Stimulated activated CD8-positive, alpha-beta memory T cell treated with anti-CD3 and anti-CD28 coated beads, Interleukin-12 subunit alpha, Interleukin-12 subunit beta, amount 100 ng/mL, for 1 hour (primary cell): ENCODE measurements at places on chromosomes 7 and 10.

- no peak for DNase-seq
Observed at GRCh38 chr7:129530795-129531391, 28.6 kb downstream of the SMKR1 start.

- DNase-seq: no peak
Observed at GRCh38 chr7:34069676-34070075, 164.3 kb downstream of the BMPER start.

- DNase-seq: no peak
Observed at GRCh38 chr7:46492466-46492865, 571.4 kb upstream of the IGFBP3 start.

DNA sequence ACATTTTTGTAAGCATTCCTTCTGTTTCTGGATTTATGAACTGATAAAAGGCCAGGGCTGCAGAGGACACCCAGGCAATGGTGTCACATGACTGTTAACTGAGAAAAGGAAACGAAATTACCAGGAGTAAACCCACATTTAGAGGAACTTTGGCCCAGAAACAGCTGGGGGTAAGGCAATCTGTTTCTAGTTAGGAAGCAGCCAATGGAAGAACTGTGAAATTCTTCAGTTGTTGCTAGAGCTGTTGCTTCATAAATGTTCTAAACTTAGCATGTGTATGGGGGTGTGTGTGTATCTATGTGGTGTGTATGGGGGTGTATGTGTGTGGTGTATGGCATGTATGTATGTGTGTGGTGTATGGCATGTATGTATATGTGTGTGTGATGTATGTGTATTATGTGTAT, 11.8 kb upstream of the PDCD4 start:
- no peak for DNase-seq

GRCh38 chr10:17993361-17993760, 41.6 kb downstream of the SLC39A12 start:
- DNase-seq: no peak

- no peak for DNase-seq
Observed at GRCh38 chr10:44006771-44007170, 358.1 kb upstream of the ZNF32 start.

- DNase-seq: no peak
Observed at GRCh38 chr10:3978761-3979160, 193.8 kb upstream of the KLF6 start.

DNA sequence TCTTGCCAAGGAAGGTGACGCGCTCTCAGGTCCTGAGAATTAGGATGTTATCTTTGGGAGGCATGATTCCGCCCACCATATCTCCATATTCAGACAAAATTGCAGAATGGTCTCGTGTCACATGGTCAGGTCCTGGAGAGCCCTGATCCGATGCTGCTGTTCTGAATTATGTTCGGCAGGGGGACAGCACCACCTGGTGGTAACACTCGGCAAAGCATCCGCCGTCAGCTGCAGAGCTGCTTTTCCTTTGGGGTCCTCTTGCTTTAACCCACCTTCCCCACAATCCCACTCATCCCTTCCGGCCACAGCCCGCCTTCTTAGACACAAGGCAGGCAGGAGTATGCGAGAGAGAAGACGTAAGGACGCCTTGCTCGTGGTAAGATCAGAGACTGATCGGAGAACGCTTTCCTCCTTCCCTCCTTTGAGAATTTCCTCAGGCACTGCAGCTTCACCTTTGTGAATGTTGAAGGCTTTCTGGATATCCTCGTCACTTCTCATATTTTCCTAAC, 327.8 kb upstream of the C7orf33 start:
- peak; percentile 48 for DNase-seq

DNA sequence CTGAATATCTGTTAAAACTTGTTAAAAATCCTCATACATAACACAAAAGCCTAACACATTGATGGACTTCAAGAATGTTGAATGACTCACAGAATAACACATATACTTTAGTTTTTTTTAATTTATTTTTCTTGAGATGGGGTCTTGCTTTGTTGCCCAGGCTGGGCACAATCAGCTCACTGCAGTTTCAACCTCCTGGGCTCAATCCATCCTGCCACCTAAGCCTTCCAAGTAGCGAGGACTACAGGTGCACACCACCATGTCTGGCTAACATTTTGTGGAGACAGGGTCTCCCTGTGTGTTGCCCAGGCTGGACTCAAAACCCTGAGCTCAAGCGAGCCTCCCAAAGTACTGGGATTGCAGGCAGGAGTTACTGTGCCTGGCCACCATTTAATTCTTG, 28.1 kb downstream of the SUV39H2 start:
- DNase-seq: no peak

DNA sequence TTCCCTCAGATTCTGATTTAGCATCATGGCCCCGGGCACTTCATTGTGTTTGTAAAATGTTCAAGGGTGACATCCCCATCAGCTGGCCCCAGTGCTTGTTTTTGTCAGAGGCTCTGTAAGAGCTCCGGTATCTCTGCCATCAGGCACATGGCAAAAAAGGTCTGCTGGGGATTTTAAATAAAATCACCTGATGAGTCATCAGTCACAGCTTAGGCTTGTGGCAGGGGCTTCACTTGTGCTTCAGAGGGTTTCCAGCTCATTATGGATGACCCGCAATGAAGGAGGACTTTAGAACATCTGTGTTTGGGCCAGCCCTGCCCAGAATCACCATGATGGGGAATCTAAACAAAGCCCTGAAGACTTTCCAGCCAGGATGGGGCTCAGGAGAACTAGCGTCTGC, 259.9 kb downstream of the ZEB1 start:
- no peak for DNase-seq

DNA sequence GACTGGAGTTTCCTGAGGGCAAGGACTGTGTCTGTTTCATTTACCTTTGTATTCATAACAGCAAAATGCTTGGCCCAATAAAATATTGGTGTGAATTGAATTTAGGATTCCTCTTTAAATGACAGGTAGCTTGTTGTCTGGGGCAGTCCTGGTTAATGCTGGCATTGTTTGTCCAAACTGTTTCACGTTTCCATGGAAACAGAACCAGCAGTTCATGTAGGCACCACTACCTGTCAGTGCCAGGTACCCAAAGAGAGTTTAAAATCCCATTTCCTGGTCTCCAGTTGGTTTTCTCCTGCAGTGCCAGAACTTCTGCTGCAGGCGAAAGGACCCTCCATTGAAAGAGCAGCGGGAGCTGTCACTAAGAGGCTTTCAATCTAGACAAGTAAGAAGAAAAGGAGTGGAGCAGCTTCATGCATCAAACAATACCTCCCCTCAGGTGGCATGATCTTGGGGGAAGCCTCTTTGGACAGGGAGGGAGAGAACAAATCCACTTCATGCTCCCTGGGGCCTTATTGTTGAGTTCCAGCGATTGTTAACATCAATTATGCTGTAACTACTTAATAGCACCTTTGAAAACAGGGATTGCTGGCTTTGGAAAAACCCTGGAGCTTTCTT, 109.6 kb downstream of the KIF20B start:
- no peak for DNase-seq

- no peak for DNase-seq
Observed at GRCh38 chr10:108749042-108749441, 1174.3 kb downstream of the XPNPEP1 start.

- no peak for DNase-seq
Observed at GRCh38 chr10:124214610-124215375, 121.4 kb upstream of the CHST15 start.

DNA sequence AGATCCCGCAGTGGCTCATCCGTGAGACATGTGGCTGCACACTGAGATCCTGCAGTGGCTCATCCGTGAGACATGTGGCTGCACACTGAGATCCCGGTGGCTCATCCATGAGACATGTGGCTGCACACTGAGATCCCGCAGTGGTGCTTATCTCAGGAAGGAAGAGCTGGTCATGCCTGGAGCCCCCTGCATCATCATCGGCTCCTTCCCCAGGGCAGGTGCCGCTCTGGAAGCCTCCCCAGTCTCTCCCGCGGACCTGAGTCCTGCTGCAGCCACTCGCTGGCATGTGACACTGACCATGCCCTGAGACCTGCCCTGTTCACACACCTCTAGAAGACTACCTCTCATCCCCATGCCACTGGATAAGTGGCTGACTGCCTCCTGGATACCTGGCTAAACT, 181.3 kb downstream of the PTPRN2 start:
- DNase-seq: no peak

GRCh38 chr10:14123139-14123538, 207.6 kb downstream of the FRMD4A start:
- DNase-seq: no peak

DNA sequence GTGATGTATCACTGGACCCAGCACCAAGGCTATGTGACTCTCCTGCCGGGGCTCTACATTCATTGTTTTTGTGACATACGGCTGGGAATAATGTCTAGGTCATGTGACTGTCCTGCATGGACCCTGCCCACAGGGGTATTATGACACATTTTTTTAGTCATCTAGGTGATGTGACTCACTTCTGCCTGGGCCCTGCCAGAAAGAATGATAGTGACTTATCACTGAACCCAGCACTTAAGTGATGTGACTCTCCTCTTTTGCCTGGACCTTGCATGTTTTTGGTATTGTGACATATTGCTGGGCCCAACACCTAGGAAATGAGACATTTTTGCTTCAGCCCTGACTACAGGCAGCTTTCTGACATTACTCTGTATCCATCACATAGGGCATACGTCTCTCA, 51.1 kb upstream of the ZNF107 start:
- no peak for DNase-seq

DNA sequence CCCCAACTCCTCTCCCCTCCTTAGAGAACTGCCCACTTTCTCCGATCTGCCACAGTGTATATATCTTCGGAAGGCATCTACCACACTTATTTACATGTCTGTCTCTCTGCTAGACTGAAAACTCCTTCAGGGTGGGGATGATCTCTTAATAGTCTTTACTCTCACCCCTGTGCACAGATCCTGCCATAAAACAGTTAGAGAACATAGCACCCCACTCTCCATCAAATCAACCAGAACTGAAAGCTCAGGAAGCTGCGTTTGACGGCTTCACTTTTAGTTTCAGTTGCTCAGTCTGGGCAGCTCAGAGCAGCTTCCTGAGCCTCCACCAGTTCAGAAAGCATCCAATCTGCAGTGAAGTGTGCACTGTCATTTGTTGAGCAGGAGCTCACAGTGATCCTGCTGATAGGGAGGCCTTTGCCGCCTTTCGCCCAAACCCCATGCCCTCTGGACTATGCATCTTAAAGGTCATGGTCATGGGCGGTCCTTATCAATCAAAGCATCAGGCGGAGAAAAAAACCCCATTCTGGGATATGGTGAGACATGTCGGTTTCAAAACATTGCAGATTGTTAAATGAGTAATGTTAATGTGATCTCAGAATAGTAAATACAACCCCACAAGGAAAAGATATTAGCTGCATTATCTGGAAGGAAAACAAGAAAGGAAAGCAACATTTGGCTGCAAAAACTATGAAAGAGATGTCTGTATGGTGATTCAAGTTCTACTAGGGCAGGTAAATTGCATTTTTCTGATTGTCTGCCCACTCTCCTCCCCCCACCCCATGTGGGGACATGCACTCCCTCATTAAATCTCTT, 167.1 kb upstream of the ADO start:
- peak; percentile 30 for DNase-seq

GRCh38 chr10:93150289-93150688, 76.6 kb downstream of the CYP26A1 start:
- DNase-seq: no peak

GRCh38 chr10:3260066-3260834, 87.7 kb upstream of the PITRM1 start:
- no peak for DNase-seq

- DNase-seq: no peak
Observed at GRCh38 chr10:78455236-78455635, 421.6 kb downstream of the RPS24 start.

DNA sequence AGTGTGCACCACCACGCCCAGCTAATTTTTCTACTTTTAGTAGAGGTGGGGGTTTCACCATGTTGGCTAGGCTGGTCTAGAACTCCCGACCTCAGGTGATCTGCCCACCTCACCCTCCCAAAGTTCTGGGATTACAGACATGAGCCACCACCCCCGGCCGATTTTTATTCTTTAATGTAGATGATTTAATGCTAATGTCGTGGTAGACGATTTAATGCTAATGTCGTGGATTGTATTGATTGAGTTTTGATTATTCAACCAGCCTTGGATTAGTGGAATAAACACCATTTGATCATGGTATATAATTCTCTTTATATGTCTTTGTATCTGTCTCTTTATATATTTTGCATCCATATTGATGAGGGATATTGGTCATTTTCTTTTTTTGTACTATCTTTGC, 52.6 kb downstream of the OGDH start:
- DNase-seq: no peak

- DNase-seq: no peak
Observed at GRCh38 chr10:13528123-13528874, 515 bp downstream of the BEND7 start.

GRCh38 chr10:123398180-123398591, 244.0 kb downstream of the BUB3 start:
- no peak for DNase-seq

DNA sequence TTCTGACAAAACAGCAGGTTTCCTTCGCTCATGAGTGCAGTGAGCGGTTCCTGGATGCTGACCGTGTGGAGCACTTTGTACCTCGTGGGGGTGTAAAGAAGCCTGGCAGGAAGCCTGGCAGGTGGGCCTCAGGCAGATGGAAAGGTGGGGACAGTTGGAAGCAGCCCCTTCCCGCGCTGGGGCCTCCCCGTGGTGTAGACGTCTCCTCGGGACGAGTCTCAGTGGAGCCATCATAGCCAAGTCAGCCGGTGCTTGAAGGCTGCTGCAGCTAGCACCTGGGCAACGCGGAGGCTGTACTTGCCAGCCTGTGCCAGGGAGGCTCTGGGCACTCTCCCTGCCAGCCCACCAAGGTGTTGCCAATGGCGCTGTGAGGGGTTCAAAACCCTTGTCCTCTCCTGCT, 154.5 kb downstream of the WDR37 start:
- no peak for DNase-seq

- no peak for DNase-seq
Observed at GRCh38 chr10:68727146-68727545, 6.1 kb downstream of the CCAR1 start.

DNA sequence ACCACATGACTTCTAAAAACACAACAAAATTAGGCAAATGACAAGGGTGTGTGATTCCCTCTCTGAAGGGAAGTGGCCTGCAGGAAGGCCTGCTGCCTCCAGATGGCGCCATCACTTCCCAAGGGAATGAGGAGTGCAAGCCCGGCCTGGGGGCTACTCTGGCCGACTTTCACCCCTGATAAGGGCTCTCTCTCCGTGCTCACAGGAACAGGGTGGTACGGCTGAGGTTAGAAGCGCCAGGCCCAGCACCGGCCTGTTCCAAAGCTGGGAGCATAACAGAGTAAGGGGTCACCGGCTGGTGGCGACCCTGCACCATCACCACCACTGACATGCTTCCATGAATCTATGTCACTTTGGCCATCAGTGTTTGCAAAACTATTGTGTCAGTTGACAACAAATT, 13.1 kb downstream of the RBP3 start:
- no peak for DNase-seq
